ENCODE measurements at places on chromosomes 11 and 22.

DNA sequence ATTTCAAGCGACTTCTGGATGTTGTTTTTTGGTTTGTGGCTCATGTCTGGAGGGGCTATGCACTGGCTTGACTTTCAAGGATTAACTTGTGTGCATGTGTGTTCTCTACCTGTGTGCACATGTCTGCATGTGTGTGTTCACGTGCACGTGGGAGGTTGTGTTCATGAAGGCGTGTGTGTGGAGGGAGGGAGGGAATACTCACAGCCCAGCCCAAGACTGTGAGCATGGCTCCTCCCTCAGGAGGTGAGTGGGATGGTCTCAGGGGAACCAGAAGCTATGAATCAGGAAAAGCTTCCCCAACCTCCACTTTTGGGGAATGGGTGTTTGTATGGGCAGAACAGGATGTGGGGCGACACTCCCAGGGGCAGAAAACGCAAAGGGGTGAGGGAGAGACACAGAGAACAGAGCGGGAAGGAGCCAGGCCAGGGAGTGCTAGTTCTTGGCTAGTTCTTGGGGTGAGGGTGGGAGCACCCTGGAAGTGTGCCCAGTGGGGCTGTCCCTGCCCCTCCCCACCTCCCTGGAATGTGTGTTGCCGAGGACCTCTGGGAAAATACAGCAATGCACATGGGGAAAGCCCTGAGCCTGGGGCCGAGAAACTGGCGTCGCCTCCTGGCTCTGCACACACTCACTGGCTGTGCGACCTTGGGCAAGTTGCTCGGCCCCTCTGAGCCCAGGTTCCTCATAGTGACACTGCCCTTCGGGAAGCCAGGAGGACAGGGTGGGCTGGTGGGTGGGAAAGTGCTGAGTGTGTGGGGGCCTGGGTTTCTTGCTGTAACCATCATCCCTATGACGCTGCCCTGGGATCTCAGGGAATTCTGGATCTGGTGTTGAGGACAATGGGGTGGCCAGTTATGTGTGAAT, 16.9 kb upstream of the ALX4 start:
- DNase-seq = no peak

- no peak for DNase-seq
Measured at GRCh38 chr22:24975125-24975640, 22.7 kb downstream of the KIAA1671 start.

- no peak for DNase-seq
Measured at GRCh38 chr11:101835506-101836063, 79.2 kb upstream of the CEP126 start.

DNA sequence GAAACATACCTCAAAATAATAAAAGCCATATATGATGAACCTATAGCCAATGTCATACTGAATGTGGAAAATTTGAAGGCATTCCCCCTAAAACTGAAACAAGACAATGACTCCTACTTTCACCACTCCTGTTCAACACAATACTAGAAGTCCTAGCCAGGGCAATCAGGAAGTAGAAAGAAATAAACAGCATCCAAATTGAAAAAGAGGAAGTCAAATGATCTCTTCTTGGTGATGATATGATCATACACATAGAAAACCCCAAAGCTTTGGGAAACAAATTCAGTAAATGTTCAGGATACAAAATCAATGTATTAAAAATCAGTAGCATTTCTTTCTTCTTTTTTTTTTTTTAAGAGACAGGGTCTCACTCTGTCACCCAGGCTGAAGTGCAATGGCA, 109.9 kb downstream of the DLG2 start:
- no peak for DNase-seq

DNA sequence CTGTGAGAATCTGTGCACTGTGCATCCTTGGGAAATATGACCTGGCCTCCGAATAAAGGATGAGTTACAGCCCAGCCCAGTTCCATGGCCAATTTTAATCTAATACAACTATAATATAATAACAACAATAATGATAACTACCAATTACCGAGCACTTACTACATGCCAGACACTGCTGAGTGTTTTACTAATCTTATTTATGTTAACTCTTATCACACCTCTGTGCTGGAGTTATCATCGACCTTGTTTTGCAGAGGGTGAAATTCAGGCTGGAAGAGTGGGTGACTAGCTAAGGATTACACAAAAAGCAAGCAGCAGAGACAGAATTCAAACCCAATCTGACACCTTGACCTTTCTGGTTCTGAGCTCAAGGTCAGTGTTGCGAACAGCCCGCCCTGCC, 83.9 kb downstream of the GALNT18 start:
- no peak for DNase-seq

- no peak for DNase-seq
Measured at GRCh38 chr11:107682572-107682971, 29.3 kb downstream of the SLN start.

DNA sequence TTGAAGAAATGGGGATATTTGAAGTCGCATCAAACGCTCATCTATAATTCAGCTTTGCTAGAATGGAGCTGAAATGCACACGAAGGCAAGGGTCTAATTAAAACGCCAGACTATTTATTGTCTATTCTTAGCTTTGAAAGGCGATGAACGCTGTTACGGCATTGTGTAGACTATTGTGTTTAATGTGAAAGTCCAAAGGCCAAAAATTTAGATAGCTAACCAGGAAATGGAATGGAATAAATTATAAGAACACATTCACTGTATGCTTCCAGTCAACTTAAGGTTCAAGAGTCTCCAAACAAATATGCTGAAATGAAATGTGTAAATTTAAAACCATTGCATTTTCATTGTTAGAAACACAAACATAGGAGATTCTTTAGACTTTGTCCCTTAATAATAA, 186.2 kb downstream of the CWF19L2 start:
- no peak for DNase-seq

- DNase-seq = no peak
Measured at GRCh38 chr22:27581688-27582087, 219.9 kb downstream of the MN1 start.

DNA sequence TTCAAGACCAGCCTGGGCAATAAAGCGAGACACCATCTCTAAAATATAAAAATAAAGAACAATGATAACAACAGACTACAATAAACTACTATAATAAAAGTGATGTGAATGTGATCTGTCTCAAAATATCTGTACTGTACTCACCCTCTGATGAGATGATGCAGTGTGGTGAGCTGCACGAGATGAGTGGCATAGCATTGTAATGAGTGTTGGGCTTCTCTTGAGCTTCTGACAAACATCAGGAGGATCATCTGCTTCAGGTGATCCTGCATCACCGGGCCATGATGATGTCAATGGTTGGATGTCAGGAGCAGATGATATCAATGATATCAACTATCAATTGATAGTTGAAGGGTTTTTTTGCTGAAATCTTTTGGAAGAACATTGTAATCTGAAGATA, 52.4 kb upstream of the INCENP start:
- DNase-seq = no peak

All from stimulated activated CD4-positive, alpha-beta T cell treated with anti-CD3 and anti-CD28 coated beads, Interleukin-1b, Interleukin-23, amount 100 ng/mL, for 1 hour (primary cell).